ENCODE measurements at places on chromosomes 2 and 18.

DNA sequence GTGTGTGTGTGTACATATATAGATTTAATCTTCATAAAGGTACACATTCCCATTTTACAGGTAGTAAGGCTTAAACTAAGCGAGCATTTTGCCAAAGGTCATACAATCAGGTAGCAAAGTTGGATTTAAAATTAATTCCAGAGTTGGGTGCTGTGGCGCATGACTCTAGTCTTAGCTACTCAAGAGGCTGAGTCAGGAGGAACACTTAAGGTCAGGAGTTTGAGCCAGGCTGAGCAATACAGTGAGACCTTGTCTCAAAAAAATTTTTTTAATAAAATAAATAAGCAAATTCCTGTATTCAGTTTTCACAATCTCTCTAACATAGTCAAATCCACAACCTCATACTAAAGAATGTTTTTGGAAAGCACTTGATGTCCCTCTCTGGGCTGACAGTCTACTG is 111.5 kb upstream of the LDLRAD4 start:
- no peak for DNase-seq

DNA sequence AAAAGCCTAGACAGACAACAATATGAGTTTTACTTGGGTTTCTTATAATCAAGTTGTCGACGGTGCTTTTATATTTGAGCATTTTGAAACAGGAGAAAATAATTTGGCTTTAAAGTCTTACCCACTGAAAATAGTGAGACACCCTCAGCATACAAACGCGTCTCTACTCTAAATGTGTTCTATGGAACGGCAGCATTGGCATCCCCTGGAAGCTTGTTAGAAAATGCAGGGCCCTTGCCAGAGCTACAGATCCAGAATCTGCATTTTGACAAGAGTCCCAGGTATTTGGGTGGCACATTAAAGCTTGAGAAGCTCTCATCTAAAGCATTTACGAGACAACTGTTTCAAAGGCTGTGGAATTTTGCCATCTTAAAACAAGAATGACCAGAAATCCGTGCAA is 163.5 kb downstream of the PID1 start:
- no peak for DNase-seq

DNA sequence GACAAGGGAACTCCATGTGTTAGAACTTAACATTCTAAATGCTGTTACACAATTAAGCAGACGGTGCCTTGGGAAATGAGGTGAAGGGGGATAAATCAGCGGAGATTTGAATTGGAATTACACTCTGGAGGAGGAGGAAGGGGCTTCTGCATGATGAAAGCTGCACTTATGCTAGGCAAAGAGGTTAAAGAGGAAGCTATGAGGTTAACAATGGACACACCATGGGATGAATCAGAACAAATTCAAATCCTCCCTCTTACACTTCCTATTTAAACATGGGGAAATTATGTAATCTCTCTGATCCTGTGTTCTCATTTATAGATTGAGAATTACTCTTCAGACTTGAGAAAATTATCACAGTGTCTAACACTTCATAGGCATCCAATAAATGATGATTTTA is 121.5 kb upstream of the SIX2 start:
- no peak for DNase-seq

DNA sequence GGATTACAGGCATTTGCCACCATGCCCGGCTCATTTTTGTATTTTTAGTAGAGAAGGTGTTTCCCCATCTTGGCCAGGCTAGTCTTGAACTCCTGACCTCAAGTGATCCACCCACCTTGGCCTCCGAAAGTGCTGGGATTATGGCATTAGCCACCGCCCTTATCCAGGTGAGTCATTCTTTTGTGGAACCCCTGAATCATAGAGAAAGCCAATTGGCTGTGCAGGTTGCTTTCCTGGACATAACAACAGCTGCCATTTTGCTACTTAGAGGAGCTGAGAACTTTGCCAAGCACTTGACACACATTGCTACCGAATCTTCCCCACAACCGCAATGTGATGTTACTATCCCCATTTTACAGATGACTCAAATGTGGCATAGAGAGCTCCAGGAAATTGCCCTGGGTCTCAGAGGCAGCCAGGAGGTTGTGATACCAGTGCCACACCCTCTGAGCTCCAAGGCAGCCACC is 36.0 kb downstream of the SETBP1 start:
- no peak for DNase-seq

DNA sequence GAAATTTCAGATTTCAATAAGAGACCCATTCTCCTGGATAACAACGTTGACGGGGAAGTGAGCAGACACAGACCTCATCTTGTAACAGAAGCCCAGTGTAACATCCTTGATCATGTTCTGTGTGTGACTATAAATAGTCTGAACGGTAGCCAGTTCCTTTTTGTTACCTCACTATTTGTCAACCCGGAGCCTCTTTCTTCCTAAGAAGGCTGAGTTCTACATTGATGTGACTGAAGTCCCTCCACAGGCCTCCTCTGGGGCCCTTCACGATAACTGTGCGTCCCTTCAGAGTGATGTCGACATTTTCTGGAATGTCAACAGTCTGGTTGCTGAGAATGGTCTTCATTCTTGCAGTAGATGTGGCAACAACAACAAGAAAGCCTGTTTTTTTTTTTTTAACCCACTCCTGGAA is 6.3 kb upstream of the PLEKHM3 start:
- DNase-seq: no peak

DNA sequence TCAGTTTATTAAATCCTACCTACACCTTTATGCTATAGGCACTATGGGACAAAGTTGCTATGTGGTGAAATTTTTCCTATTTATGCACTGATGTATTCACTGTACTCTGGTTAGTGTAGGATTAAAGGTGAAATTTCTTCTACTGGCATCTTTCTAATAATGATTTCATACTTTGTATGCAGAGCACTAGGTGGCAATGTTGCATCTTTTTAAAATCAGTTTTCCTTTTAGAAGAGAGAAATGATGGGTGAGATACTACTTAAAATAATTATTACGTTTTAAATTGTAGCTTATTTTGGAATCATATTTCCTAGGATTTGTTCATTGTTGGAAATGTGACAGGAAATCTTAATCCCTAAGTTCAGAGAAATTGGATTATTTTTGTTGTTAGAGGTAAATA is 150.9 kb downstream of the CD8B2 start:
- DNase-seq: no peak

- no peak for DNase-seq
Measured at GRCh38 chr2:232721882-232722281, 24.8 kb downstream of the GIGYF2 start.

GRCh38 chr2:109081374-109081773 is 47.6 kb upstream of the SH3RF3 start:
- no peak for DNase-seq

DNA sequence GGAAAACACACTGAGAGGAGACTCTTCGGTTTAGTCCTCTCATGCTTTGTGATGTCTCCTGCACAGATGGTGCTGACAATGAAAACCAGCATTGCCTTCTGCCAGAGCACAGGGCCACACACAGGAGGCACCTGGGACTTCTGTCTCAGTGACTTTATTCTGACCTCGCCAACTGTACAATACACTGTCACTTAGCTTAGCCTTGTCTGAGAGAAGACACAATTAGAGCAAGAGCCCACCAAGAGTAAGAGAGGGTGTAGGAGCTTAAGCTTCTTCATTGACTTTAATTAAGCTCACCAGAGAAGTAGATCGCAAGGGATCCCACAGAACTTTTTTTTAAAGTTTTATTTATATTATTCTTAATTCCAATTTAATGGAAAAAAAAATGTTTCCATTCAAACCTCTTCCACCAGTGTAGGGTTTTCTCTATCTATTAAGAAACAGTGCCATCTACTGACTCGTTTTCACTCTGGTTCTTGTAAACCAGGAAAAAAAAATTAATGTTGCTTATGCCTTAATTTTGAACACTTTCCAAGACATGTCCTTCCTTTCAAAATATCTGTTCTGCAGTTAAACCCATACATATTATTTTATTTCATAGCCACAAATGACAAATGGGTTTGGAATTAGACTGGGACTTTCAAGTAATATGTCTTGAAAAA is 42.4 kb upstream of the DDX18 start:
- DNase-seq: no peak

DNA sequence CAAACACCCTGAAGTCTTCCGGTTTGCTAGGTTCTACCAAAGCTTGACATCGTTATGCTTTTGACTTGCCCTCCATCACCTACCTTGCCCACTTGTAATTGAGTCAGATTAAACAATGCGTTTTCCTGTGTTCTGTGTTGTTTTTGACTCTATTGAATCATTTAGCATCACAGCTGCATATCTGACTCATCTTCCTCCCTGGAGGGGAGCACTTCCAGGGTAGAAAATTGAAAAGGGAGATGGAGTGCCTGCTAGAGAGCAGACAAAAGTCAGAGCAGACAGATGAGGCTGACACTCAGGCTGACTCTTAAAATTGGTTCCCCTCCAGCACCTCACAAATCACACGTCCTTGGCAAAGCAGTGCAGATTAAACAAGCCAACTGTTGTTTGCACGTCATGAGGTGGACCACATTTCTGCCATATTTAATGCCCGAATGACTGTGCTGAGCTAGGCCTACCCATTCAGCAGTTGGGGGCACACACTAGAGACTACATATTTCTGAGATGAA is 2.2 kb downstream of the MPP4 start:
- no peak for DNase-seq

DNA sequence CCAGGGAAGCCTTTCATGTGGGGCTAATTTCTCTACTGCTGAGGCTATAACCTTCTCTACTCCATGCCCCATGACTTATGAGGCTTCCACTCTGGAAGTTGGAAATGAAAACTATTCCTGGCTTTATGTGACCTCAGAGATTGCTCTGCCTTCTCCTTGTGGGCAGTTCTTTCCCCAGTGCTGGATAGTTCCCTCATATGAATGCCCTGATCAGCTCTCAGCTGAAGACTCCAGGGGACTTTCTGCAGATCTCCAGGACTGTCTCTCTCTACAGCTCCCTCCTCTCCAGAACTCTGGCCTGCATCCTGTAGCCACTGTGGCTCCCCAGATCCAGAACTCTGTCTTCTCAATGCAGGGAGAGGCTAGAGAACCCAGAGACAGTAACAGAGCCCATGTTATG is 235.1 kb downstream of the SEPTIN10 start:
- no peak for DNase-seq

GRCh38 chr2:19742872-19743271 is 158.9 kb downstream of the TTC32 start:
- no peak for DNase-seq

DNA sequence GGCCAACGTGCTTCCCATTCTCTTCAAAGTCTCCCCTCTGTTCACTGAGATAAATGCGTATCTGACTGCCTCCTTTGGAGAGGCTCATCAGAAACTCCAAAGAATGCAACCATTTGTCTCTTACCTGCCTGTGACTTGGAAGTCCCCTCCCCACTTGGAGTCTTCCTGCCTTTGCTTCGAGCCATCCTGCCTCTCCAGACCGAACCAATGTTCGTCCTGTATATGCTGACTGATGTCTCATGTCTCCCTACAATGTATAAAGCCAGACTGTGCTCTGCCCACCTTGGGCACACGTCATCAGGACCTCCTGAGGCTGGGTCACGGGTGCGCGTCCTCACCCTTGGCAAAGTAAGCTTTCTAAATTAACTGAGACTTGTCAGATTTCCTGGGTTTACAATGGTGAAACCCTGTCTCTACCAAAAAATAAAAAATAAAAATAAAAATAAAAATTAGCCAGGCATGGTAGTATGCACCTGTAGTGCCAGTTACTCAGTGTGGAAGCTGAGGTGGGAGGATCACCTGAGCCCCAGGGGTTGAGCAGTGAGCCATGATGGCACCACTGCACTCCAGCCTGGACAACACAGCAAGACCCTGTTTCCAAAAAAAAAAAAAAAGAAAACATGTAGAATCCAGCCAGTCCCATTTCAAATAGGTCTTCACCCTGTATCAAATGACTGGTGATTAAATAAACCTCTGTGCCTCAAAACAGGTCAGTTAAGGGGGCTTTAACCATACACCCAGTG is 29.0 kb downstream of the HDLBP start:
- no peak for DNase-seq

DNA sequence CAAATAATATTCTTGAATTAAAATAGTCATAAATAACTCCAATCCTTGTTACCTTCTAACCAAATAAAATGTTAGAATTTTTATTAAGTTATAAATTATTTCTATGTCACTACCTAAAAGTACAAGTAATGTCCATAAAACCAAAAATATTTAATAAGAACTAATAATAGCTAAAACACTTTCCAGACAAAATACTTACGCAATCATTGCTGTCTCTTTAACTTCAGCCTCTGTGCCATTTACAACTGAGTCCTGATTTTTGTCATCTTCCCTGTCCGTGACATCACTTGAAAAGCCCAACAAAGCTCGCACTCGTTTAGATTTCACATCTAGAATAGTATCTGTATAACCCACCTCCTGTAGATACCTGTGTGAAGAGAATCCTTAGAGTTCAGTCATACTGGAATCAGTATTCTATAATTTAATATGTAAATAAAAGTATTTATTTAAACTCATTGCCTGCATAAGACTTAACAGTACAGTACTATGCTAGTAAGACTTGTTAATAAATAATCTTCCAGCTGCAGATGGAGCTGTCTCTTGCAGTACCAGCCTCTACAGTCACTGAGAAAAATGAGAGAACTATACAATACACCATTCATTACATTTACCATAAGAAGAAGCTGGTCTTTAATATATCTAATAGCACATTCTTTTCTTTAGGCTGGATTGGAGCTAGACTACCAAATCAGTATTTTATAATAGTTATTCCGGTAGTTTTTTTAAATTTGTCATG is 63.8 kb downstream of the STRN start:
- no peak for DNase-seq

- DNase-seq: no peak
Measured at GRCh38 chr2:235493402-235493774, 455 bp upstream of the AGAP1 start.

- DNase-seq: no peak
Measured at GRCh38 chr2:73415906-73416305, 30.3 kb downstream of the ALMS1 start.

- no peak for DNase-seq
Measured at GRCh38 chr2:194616334-194616733, 1040.7 kb upstream of the SLC39A10 start.

DNA sequence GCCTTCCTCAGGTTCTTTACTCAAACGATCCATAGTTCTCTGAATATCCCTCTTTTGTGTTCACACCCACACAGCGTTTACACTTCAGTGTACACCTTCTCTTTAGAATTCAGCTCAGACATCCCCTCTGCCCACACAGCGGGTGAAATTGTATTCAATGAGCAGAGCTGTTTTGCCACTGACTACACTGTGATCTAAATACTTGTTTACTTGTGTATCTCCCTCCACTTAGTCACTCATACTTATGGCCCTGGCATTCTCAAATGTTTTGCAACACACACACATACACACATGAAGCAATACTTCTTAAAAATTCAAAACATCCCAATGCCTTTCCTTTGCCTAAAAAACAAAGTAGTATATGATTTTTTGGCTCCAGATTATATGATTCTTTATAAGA is 297.1 kb downstream of the TMX3 start:
- DNase-seq: no peak

DNA sequence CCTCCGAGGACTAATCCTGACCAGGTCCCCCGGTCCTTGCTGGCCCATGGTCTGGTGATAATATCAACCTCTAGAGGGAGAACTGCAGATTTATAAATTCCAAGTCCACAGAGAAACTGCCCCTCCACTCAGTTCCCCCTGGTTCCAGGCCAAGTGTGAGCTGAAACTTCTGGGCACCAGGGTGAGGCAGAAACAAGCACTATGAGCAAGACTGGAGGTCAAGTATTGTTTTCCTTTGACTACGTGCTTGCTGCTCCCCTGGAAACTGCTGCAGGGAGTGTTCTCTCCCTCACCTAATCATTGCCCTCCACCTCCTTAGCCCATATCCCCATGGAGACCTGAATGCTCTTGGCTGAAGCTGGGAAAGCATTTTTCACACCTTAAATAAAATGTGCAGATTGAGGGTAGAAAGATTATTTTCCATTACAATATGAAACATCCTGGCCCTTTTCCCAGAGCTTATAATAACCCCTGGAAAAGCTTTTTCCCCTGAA is 135.2 kb downstream of the RDH14 start:
- no peak for DNase-seq

Data from stimulated activated CD4-positive, alpha-beta T cell treated with anti-CD3 and anti-CD28 coated beads, TNF-alpha, amount 100 ng/mL, for 1 hour (primary cell).